ENCODE measurements at places on chromosomes 11 and 22.

DNA sequence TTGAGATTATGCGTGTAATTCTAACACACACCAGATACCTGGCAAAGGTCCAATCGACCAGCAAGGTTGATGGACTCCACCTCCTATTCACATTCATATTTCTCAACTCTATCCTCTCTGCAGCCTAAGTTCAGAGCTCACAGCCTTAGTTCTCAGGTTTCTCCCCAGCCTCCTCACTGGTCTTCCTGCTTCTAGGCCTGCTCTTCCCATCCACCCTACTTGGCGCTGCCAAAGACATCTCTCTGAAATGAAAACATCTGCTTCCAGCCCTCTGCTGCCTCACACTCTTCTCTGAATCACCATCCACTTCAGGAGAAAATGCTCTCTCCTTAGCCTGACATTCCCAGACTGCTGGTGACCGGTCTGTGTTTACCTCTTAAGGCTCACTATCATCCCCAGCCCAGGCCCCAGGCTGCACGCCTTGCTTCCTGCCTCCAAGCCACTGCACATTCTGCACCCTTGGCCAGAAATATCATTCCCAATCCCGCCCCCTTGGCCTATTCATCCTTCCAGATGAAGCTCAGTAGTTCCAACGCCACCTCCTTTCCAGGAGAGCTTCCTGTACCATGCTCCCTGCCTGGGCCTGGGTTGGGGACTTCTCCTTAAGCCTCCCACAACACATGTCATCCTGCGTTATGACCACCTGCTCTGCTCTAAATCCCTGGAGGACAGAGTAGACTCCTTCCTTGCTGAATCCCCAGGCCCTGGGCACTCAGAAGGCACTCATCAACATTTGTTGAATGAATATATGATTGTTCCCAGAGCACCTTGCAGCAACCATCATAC, 3.5 kb downstream of the ARRB1 start:
- DNase-seq: no peak

- no peak for DNase-seq
Observed at GRCh38 chr11:40281052-40281580, 1178.3 kb downstream of the LRRC4C start.

DNA sequence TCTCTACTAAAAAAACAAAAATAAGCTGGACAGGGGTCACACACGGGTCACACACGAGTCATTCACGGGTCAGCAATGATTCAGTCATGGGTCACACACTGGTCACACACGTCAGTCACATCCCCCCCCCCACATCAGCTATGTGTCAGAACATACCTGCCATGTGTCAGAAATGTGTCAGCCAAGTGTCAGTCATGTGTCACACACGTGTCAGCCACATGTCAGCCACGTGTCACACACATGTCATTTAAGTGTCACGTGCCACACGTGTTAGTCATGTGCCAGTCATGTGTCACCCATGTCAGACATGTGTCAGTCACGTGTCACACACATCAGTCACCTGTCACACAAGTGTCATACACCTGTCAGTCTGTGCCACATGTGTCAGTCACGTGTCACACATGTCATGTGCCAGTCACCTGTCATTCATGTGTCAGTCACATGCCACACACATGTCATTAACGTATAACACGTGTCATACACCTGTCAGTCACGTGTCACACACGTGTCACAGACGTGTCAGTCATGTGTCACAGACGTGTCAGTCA, 28.7 kb upstream of the MMP20 start:
- DNase-seq: no peak

- DNase-seq: no peak
Observed at GRCh38 chr11:78349624-78350023, 68.0 kb downstream of the GAB2 start.

DNA sequence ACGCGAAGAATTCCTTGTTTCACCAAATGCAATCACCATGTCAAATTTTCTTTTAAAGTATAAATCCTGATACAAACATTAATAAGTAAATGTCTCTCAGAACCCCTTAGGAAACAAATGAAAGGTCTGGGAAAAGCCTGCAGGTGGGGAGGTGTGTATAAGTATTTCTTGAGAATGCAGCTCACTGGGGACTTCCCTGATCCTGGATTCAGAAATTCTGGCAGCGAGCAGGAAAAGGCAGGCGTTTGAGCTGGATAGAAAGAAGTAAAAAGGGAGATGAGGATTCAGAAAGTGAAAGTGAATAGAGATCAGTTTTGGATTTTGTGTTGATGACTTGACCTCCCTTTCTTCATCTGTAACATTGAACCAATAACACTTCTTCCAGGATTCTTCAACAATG, 68.3 kb upstream of the CTSC start:
- no peak for DNase-seq

DNA sequence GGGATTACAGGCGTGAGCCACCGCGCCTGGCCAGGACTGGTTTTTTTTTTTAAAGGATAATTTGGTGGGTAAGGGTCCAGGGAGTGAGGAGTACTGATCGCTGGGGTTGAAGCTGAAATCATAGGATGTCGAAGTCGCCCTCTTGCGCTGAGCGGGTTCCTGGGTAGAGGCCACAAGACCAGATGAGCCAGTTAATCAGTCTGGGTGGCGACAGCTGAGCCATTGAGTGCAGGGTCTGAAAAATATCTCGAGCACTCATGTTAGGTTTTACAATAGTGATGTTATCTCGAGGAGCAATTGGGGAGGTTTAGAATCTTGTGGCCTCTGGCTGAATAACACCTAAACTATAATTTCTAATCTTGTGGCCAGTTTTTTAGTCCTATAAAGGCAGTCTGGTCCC, 7.8 kb downstream of the APOL5 start:
- DNase-seq: no peak

Data from NCI-H1105 (cell line).